ENCODE measurements at places on chromosomes 13 and 19. TPM values are rescaled to one million over a fixed set of nuclear protein-coding genes. Genes with fewer than 3 reads are reported as not detected.

DNA sequence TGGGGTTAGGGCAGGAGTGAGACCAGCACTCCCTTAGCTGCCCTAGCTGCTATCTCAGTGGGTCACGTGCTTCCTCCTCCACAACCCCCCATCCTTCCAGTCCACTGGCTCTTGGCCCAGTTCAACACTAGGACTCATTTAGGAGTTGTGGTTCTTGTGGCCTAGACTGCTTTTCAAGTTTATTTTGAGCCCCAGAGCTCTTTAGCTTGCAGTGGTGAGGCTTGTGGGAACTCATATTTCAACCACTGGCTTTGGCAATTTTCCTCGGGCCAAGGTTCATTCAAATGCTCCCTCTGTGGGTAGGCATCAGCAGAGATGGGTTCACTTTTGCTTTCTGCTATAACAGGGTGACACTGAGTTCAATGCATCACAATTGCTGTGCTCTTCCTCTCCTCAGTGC, 436.2 kb upstream of the SLITRK5 start:
- no peak for DNase-seq

- no peak for DNase-seq
These were observed 20.9 kb downstream of the VSTM2B start for GRCh38 chr19:29546583-29547190.

RINL gene
- 7.4 TPM for total RNA-seq

GRCh38 chr19:12886969-12887747, at the start of gene KLF1:
Gene KLF1 (minus strand): TSS chr19:12887201. CDS start chr19:12887140, 61 bp downstream.
- DNase-seq, result no peak
